ENCODE measurements at places on chromosomes 13 and 19.

DNA sequence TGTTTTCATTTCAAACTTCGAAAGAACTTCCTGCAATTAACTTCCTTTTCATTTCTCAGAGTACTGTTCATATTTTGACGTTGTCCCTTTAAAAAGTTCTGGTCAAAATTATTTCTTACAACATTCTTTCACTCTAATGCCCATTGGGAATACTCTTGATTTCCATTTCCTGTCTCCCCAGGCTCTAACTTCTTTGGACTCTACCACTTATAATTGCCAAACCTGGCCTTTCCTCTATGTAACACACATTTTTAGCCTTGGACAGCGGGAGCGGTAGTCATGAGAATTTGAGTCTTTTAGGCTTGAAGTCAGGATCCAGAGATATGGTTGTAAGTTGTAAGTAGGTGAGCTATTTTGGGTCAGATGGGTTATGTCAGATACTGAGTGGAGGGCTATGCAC, 163.5 kb upstream of the SPRY2 start:
- DNase-seq, result no peak

GRCh38 chr19:37951816-37952210, 44.8 kb downstream of the SIPA1L3 start:
- DNase-seq, result no peak

GRCh38 chr19:35509018-35509652, 4.3 kb downstream of the DMKN start:
- DNase-seq, result no peak

DNA sequence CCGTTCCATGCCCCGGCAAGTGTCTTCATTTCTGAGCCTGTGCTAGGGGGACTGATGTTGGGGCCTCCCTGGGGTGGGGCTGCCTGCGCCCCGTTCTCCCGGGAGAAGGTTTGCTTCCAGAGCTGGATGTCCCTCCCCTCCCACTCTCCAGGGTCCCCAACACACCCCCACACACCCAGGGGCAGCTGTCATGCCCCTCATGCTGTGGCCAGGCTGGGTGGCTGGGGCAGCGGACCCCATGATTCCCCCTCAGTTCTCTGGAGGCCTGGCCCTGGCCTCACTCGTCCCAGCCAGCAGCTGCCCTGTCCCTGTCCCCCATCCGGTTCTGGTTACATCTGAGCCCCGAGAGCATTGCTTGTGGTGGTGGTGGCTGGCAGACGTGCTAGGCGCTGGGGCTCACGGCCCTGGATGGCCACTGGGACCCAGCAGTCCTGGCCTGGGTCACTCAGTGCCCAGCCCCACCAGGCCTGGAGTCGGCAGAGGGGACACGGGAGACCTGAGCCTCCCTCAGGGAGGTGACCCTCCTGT, 184.8 kb downstream of the KDM4B start:
- DNase-seq, result no peak

- DNase-seq, result no peak
Measured at GRCh38 chr19:57002710-57003109, 117.1 kb upstream of the USP29 start.

DNA sequence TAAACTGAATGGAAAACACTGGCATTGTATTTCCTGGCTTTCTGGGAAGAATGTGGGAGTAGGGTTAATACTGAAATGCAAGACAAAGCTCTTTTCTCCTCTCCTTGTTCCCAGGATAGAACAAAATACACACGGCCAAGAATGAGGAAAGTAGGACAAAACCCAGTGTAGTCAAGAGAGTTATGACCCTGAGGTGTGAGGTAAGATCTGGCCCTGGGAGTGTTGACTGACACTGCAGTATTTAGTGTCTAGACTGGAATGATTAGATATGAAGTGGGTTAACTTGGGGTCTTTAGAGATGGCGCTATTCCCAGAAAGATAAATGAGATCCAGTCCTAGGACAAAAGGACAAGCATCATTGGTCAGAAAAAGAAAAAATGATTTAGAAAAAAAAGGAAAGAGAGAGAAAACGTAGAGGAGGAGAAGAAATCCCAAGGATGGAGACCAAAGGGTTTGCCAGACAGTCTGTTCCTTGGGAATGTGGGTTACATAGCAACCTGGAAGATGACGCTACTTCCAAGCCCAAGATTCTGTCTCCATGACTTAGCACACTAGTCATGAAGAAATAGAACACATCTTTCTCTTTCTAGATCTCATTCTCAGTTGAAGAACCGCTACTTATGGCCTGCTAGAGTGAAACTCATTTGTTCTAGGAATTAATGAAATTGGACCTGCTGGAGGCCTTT, 543.6 kb upstream of the GPC6 start:
- no peak for DNase-seq

- no peak for DNase-seq
Measured at GRCh38 chr19:9535934-9536333, 2.5 kb downstream of the ZNF426 start.

Data from NCI-H1048 (cell line).